Nasal cavity respiratory epithelium epithelial cell of viscerocranial mucosa (primary cell): ENCODE measurements at places on chromosomes 3 and 15. TPM values are rescaled to one million over a fixed set of nuclear protein-coding genes. Genes with fewer than 3 reads are reported as not detected.

Gene FRMD5
- 2.7 and 2.8 TPM in 2 replicates for total RNA-seq

Gene CSTA
- total RNA-seq, result 114 and 450 TPM in 2 replicates

Gene CX3CR1
- 0.07 TPM in 1 of 2 replicates, not detected in the other for total RNA-seq

Gene GUCA1C
- not detected in 2 replicates for total RNA-seq

Gene THSD4
- total RNA-seq, result 27.7 and 49.5 TPM in 2 replicates

Gene P3H2
- 9.5 and 14.0 TPM in 2 replicates for total RNA-seq

Gene SNTN
- total RNA-seq, result not detected in 2 replicates

Gene UROC1
- total RNA-seq, result not detected in 2 replicates

Gene RETNLB
- not detected in 2 replicates for total RNA-seq

Gene TRIM42
- total RNA-seq, result not detected in 2 replicates

Gene MPI
- total RNA-seq, result 22.6 and 41.5 TPM in 2 replicates

Gene POC1A
- 2.3 and 2.4 TPM in 2 replicates for total RNA-seq

Gene HRH1
- 5.1 and 7.7 TPM in 2 replicates for total RNA-seq

Gene TERC
- 32.6 and 554 TPM in 2 replicates for total RNA-seq

Gene PYDC2
- not detected in 2 replicates for total RNA-seq
